ENCODE measurements at places on chromosomes 16 and 17.
A peak's percentile ranks its signal among the peaks of the same experiment; 100 is the strongest.

GRCh38 chr17:66636111-66636510, 198.8 kb upstream of the CACNG5 start:
- DNase-seq: no peak

- DNase-seq: no peak
Measured at GRCh38 chr17:64103391-64104364, 26.3 kb downstream of the ERN1 start.

GRCh38 chr17:6421700-6422604, 13.0 kb downstream of the AIPL1 start:
- DNase-seq: peak; percentile 64

DNA sequence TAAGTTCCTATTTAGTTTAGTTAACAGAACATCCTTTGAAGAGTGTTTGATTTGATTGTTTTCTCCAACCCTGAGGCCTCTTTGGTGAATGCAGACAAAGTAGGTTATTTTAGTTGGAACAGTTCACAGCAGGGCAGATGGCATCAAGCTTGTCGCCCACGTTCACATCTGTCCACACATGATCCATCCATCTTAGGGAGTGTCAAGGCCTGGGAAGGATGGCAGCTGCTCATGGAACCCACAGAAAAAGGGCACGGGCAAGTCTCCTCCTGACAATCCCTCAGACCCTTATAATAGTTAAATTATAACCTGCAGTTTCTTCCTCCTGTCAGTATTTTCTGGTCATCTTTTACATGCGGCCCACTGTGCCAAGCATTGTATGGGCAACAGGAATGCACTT, 60.2 kb downstream of the KNOP1 start:
- no peak for DNase-seq

GRCh38 chr17:62935523-62935922, 30.5 kb upstream of the TANC2 start:
- no peak for DNase-seq

- no peak for DNase-seq
Measured at GRCh38 chr17:33039874-33040273, 48.2 kb downstream of the SPACA3 start.

- DNase-seq: no peak
Measured at GRCh38 chr17:32954477-32954876, 26.5 kb downstream of the TMEM98 start.

- DNase-seq: no peak
Measured at GRCh38 chr17:59470624-59471297, 94.6 kb upstream of the DHX40 start.

GRCh38 chr16:85642762-85643358, 29.7 kb downstream of the GSE1 start:
- no peak for DNase-seq

DNA sequence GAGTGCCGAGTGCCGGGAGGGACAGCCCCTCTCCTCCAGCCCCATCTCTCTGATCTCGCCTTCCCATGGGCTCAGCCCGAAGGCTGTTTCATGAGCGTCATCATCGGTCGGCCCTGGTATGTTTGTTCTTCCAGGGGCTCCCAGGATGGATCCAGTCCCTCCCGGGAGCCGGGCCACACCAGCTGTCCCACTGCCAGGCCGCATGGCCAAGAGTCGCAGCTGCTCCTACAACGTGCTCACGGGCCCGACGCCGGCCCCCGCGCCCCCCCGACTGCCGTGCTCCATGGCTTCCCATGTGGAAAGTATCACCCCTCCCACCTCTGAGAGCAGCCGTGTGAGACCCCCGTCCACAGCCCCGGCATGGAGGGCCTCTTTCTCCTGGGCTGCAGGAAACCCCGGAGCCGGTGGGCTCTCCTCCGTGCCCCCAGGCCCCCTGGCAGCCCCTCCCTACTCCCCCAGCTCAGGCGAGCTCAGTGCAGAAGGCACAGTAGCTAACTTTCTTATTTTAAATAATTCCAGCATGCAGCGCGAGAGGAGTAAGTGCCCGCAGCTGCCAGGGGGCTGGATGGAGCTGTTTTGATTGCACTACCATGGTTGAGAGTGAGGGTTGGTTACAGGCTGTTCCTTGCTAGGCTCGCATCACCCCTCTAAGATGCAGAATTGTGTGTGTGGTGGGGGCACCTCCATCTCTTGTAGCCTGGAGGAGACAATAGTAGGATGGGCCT, 26.6 kb upstream of the GSE1 start:
- no peak for DNase-seq

GRCh38 chr16:50279504-50279865, 13.1 kb downstream of the ADCY7 start:
- DNase-seq: no peak

DNA sequence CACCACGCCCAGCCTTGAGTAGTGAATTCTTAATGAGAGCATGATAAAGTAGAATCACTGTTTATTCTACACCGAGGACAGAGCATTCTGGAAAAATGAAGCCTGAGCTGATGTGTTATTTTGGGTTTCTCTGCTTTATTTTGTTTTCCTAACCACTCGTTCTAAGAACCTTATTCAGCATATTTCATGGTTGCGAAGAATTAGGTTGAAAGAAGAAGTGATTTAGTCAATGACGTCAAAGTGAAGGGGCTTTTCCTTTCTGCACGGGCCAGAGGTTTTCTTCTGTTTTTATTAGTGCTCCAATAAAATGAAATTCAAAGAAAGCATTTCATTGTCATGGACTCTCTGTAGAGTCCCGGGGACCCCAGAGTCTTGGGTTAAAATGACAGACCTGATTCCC, 178.5 kb downstream of the MAF start:
- no peak for DNase-seq

DNA sequence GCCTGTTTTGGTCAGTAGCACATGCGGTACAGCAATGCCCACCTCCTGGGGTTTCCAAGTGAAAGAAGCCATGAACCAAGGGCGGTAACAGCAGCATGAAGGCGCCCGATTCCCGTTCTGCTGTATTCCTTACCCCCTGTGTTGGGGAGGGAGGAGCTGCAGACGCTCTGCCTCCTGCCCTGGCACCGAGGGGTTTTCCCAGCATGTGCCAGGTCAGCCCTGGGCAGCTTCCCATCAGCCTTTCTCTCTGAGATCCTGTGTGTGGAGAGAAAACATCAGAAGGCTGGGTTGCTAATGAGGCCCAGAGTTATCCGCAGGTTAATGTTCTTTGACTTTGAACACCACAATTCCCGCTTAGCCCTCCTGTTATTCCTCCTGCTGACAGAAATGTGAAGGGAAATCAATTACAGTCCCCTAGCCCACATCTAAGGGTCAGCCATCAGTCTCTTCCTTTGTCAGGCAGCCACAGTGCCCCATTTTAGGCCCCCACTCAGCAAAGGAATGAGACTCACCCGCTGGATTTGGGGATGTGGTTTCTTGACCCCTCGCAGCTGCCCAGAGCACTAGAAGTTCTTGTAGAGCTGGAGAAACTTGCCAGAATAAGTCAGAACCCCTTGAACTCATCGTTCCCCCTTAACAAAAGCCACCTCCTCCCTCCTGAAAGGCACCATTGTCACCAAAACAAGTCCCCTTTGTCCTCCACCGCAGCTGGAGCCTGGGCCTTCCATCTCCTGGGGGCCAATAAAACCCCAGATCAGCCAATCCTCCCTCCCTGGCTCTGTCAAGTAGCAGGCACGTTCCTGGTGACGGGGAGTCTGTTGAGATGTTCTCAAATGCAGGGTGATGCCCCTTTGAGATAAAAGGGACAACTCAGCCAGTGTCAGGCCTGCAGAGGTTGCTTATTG, 168.5 kb downstream of the KATNIP start:
- no peak for DNase-seq

DNA sequence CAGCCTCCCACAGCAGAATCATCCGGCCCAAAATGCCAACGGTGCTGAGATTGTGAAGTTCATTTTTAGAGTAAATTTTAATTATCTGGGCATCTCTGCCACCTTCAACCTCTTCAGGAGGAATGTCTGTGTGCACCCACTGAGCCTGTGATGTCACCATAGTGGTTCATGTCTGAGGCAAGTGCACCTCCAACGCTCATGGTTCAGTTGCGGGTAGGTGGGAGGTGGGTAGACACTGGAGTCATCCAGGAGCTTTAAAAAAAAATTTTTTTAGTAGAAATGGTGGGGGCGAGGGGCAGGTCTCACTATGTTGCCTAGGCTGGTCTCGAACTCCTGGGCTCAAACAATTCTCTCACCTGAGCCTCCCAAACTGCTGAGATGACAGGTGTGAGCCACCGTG, 1.9 kb downstream of the FLYWCH1 start:
- no peak for DNase-seq

DNA sequence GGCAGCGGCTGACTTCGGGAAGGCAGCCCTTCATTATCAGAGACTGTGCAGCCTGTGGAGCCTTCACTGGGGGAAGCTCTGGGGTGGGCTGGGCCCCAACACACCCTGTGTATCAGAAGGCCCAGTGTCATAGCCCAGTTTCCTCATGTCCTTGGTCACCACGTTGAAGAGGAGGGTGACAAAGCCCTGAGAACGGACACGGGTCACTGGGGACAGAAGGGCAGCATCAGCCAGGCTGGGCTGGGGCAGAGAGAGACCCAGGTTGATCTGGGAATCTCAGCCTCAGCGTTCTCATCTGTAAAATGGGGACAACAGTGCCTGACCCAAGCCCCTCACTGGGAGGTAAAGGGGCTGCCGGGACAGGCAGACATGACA, 19.3 kb downstream of the B9D1 start:
- DNase-seq: no peak

GRCh38 chr16:18984435-18985005, 786 bp downstream of the TMC7 start:
- DNase-seq: no peak

- no peak for DNase-seq
Measured at GRCh38 chr17:5919089-5919488, 151.1 kb upstream of the WSCD1 start.

- DNase-seq: no peak
Measured at GRCh38 chr16:75576384-75576811, 10.2 kb downstream of the GABARAPL2 start.

GRCh38 chr17:30519707-30520106, 42.5 kb downstream of the GOSR1 start:
- DNase-seq: no peak

DNA sequence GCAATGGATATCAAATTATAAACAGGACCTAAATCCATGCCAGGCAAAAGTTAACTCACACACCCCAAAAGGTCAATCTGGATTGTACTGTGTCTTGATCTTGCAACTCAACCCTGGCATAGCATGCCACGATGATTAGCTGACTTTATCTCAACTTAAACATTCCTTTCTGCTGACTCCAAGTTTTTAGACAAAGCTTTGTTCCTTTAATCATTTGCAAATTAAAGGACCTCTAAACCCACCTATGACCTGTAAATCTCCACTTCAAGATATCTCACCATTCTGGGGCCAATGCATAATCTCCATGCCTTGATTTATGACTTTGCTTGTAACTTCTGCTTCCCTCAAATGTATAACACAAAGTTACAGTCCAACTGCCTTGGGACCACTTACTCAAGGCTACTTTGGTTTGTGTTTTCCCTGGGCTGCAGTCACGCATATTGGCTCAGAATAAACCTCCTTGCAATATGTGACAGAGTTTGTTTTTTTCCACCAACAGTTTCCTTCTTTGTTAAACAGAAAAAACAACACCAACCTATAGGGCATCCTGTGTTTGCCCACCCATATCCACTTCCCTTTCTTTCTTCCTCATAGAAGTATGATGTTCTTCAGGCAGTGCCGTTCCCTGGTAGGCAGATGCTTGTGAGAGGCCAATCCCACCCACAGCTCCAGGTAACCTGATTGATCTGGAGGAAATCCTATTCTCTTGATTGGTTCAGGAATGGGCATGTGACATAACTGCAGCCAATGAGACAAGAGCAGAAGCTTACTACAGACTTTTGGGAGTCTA, 390.6 kb upstream of the ERCC4 start:
- DNase-seq: no peak

- no peak for DNase-seq
Measured at GRCh38 chr16:74480150-74481029, 59.1 kb upstream of the CLEC18B start.

GRCh38 chr17:40024901-40025300, 9.7 kb downstream of the CSF3 start:
- DNase-seq: no peak

DNA sequence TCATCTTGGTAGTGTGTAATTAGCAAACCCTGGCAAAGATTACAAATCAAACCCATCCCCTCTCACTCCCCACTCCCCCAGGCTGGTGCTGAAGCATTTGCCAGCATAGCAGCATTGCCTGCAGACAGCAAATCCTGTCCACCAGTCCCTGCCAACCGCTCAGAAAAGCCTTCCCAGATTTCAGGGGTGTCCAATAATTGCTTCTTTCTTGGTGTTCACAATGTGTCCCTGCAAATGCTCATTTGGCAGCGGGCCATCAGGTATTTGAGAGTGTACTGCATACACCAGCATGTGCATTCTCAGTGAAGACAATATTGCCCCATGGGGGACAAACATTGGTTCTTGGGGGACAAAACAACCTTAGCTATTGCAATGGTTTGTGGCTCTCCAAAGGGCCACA, 28.2 kb downstream of the ORC6 start:
- no peak for DNase-seq

DNA sequence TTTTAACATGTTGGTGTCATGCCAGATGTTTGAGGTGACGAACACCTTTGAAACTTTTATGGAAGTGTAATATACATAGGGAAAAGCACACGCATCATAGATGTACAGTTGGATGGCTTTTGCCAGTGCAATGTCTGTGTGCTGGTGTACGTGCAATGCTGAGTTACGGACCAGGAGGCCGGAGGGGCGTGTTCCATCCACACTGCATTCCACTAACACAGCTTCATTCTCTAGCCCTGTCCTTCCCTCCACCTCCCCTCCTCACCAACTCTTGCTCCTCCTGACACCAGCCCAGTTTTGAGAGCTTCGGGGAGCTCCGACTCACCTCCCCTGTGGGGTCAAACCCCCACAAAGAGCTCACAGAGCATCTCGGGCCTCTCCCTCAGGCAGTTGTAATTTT, 358.8 kb downstream of the C16orf95 start:
- no peak for DNase-seq

DNA sequence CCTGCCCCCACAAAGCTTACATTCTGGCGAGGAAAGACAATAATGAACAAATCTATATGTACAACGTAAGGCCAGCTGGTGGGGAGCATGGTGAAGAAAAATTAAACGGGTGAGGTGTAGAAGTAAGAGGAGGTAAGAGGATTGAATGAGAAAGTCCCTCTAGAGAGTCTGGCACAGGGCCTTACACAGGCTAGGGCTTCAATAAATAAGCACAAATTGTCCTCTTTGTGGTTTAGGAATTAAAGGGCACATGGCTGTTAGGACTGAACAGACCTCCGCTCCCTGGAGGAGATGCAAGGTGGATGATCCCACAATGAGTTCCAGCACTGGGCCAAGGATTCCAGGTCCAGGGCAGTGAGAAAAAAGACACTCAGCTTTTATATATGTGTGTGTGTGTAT, 43.1 kb upstream of the HAPSTR1 start:
- DNase-seq: no peak

Measured in stimulated activated CD4-positive, alpha-beta T cell treated with anti-CD3 and anti-CD28 coated beads, TNF-alpha, amount 100 ng/mL, for 1 hour (primary cell).